ENCODE measurements at places on chromosomes 11 and 22.

DNA sequence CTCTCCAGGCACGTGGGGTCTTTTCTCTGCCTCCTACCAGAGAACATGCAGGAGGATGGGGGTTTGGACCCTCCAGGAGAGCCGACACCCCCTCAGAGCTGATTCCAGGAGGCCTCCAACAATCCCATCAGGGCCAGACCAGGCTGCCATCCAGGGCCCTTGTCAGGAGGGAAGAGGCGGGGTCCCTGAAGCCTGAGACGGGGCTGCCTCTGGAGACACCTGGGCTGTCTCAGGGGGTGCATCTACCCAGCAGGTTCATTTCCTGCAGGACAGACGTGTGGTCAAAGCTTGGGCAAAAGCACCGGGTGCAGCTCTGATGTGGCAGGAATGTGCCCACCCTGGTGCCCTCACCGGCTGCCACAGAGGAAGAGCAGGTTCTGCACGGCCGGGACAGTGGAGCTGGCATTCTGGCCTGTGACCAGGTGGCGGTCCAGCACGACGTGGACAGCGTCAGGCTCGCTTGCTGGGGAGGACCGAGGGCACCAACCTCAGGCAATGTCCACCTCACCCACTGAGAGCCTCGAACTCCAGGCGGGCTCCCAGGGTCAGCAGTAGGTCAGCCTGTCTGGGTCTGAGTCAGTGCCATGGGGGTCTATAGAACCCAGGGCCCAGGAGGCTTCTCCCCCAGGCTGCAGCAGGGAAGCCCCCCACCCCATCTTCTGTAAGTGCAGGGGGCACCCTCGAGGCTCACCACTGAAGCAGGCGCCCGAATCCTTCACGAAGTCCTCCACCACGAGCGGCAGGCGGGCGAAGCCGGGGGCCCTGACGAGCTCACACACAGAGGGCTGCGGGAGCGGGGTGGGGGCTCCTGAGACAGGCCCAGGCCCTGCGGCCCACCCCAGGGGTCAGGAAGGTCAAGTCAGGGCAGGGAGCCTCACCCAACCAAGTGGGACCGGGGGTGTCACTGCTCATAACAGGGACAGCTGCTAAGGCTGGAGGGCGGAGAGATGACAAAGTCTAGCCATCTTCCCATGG lies 6.4 kb downstream of the GATD1 start:
- DNase-seq: no peak

- DNase-seq: no peak
Measured at GRCh38 chr11:67261640-67261945, 4.7 kb upstream of the GRK2 start.

DNA sequence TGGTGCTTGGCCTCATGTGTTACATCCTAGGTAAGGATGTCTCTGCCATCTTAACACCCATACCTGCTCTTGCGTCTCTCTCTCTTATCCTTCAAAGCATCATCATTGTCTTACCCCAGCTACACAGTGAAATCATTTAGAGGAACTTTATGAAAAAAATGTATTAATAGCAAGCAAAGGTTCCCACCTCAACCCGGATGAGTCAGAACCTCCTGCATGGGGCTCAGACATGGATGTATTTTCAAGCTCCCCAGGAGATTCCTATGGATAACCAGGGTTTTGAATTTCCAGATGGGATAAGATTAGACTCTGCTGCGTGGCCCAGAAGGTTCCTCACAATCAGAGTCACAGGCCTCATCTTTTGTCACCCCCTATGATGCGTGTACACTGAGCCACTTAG lies 89.1 kb upstream of the NNMT start:
- no peak for DNase-seq

- DNase-seq: no peak
Measured at GRCh38 chr11:99327066-99327465, 306.3 kb downstream of the CNTN5 start.

GRCh38 chr11:117686711-117687110 lies 110.3 kb downstream of the DSCAML1 start:
- no peak for DNase-seq

DNA sequence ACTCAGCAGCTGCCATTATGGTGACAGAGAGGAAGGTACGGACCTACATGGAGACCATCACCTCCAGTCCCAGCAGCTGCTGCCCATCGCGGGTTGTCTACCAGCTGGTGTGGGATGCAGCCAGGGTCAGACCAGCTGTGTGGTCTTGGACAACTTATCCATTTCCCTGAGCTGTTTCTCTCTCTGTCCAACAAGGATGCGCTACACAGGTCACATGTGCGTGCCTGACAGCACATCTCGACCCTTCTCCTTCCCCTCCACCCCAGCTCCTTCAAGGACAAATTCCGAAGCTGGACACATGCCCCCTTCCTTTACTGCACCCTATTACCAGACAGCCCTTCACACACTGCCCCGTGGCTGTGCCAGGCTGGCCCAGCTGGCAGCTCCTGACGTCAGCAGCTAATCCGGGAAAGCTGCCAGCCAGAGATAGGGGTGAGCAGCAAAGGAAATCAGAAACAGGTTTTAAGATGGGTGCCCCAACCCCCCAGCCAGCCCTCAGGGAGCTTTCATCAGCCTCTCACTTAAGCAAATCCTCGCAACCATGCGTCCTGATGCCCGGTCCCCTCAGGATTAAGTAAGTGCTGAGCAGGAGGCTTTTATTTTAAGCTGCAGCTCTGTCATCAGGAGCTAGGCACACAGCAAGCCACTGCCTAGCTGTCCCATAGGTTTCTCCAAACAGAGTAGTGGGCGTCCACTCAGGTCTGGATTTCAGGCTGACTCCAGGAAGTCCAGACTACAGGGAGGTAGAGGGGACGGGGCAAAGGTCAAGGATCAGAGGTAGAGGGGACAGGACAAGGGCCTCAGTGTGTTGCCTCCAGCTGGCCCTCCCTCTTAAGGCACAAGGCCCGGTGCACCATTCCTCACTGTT lies 20.3 kb downstream of the TEF start:
- no peak for DNase-seq

GRCh38 chr11:122207505-122207904 lies 91.5 kb upstream of the BLID start:
- DNase-seq: no peak

DNA sequence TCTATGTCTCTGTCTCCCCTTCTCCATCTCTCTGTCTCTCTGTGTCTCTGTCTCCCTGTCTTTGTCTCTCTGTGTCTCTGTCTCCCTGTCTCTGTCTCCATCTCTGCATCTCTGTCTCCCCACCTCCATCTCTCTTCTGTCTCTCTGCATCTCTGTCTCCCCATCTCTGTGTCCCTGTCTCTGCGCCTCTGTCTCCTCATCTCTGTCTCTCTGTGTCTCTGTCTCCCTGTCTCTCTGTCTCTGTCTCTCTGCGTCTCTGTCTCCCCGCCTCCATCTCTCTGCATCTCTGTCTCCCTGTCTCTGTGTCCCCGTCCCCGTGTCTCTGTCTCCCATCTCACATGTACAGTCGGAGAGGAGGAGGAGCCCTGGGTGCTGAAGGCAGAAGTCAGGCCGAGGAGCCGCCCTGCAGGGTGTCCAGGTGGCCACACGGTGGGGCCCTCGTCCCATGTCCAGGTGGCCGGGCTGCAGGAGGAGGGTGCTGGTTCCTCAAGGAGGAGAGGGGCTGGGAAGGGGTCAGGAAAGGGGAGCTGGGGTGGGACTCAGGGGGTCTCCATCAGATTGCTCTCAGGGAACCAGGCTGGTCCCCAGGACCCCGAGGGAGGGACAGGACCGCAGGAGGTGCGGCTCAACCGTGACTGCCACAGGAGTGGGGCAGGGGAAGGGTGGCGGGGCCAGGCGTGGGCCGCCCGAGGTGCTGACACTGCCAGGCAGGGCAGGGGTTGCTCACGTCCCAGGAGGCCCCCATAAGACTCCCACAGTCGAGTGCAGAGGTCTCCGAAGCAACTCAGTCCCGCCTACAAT lies 25.6 kb upstream of the TH start:
- DNase-seq: peak; percentile 81

DNA sequence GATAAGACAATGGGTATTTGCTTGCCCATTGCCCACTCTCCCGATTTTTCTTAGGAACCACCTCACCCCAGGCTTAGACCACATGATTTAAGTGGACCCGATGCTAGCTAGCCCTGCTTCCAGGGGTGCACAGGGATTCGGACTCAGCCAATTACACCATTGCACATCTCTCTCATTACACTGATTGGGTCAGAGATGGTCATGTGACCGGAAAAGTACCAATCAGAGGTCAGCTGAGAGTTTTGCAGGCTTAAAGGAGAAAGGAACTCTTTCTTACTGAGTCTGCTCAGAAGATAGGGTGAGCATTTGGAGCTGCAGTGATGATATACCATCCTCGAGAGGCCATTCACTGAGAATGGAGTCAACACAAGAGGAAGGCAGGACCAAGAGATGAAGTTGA lies 12.2 kb upstream of the ANKK1 start:
- no peak for DNase-seq

DNA sequence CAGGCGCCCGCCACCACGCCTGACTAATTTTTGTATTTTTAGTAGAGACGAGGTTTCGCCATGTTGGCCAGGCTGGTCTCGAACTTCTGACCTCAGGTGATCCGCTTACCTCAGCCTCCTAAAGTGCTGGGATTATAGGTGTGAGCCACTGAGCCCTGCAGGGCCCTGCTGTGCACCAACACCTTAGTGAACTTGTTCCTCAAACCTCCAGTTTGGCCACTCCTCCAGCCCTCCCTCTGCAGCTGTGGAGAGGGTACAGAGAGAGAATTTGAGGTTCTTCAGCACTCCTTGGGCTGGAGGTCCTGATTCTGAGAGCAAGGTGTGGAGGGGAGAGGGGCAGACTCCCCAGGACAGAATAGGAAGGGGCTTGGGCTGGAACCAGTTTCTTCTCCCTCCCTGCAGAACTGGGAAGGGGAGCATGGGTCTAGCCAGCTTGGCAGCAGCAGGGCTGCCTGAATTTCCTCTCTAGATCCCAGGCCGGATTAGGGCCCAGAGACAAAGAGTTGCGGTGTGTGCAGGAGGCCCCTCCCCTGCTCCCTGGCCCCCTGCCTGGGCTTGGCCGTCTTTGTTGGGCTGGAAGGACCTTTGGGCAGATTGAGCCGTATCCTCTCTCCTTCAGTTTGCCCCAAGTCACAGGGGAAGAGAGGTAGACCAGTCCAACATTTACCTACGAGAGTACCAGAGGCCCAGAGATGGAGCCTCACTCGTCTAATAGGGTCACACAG lies 2.3 kb upstream of the PEX16 start:
- no peak for DNase-seq

- DNase-seq: no peak
Measured at GRCh38 chr22:41805639-41806038, 5.2 kb downstream of the CCDC134 start.

GRCh38 chr22:23391022-23391421 lies 189.1 kb downstream of the IGLL1 start:
- DNase-seq: no peak

GRCh38 chr22:50072714-50073538 lies 12.3 kb downstream of the MLC1 start:
- no peak for DNase-seq
